ENCODE measurements at places on chromosomes 12 and 14.

DNA sequence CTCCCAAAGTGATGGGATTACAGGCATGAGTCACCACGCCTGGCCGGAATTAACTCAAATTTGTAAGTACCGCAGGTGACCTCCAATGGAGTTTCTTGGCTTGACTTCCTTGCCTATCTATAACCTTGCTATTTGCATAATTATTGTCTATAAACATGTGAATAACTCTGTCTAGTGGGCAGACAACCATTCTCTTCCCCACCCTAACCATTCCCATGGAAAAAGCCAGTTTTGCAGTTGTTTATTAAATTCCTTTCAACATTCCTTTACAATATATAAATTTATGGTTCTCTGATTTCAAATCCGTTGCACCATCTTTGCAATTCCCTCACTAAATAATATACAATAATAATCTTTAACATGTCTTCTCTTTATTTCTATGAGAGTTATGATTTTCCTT lies 61.0 kb upstream of the ZDHHC17 start:
- DNase-seq: no peak

- no peak for DNase-seq
These were observed 205.7 kb upstream of the NPAS3 start for GRCh38 chr14:32733015-32733414.

GRCh38 chr12:71190822-71191221 lies 33.0 kb upstream of the TSPAN8 start:
- no peak for DNase-seq

DNA sequence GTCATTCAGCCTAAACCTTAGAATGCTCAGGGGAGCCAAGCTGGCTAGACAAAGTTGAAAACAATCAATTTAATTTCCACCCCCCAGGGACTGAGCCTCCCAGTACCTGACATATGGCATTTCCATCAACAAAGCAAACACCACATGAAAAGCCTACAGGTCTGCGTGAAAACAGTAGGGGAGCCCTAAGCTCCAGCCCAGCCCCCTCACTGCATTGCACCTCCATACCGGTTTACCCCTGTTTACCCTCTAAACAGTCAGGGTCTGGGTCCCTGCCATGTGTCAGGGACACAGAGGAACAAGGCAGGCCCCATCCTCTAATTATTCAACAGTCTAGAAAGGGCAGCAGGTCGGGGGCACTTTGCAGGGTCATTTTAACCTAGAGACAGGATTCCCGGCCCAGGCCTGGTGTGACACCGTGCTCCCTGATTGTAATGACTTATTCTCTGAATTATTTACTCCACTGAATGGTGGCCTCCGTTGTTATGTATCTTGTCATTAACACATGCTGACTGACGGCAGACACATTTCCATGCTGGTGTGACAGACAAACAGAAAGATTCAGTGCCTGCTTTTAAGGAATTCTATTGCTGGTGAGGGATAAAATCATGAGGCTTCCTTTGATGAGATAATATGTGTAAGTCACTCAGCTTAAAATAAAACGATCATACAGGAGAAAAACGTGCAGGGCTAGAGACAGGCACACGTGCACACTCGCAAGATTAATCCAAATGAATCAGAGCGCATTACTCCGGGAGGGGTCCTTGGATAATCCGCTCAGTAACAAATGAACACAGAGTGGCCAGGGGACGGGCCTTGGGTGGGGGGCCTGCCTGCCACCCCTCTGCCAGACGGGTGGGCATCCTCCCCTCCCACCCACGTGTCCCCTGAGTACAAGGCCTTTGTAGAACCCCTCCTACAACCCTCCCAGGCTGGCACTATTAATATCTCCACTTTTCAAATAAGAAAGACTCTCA lies 23.2 kb downstream of the CCDC88C start:
- no peak for DNase-seq

GRCh38 chr14:54329082-54329695 lies 67.6 kb upstream of the CDKN3 start:
- peak; percentile 61 for DNase-seq

GRCh38 chr12:46787496-46788055 lies 38.2 kb downstream of the SLC38A4 start:
- DNase-seq: no peak

DNA sequence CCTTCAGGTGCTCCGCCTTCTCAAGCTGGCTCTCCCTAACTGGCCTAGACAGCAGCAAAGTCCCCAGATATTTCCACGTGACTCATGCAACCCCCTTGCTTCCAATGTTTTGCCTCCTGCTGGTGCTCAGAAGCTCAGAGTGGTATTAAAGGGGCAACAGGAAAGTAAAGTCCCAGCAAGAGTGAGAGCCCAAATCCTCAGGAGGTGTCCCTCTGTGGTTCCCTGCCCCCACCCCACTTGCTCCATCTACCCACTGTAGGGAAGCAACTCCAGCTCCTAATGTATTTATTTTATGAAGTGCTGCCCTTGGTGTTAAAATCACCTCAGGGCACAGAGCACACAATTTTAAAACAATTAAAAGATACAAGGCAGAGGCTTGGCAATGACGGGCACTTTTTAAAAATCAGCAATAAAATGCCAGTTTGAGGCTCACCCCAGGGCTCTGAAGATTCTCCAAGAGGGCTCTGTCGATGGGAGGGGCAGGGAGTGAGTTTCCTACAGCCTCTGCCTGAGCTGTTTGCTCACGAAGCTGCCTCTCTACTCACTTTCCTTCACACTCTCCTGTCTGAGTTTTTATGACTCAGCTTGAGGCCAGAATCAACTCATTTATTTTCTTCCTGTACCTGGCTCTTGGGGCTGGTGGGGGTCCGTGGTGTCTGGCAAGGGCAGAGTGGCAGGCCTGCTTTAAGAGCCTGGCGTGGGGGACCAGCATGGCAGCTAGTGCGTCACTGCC lies 81.9 kb upstream of the MAX start:
- no peak for DNase-seq

- DNase-seq: no peak
These were observed 62.6 kb upstream of the IGF1 start for GRCh38 chr12:102542816-102543440.

GRCh38 chr12:68611094-68611805 lies 551 bp downstream of the RAP1B start:
- peak; percentile 27 for DNase-seq

DNA sequence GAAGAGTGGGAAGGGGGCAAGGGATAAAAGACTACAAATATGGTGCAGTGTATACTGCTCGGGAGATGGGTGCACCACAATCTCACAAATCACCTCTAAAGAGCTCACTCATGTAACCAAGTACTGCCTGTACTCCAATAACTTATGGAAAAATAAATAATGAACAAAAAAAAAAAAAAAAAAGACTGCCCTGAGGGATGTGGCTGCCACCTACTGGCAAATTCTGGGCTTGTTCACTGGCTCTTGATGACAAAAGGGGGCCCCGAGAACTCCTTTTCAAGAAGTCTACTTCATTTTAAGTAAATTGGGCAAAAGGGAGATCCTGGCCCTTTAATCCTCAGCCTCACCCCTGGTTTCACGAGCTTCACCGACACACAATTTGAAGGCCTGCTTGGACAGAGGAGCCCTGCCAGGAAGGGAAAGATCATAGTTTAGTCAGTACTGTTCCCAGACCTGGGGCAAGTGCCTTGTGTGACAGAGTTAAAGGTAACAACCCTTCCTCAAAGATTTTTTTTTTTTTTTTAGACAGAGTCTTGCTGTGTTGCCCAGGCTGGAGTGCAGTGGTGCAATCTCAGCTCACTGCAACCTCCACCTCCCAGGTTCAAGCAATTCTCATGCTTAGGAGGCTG lies 26.1 kb upstream of the STAC3 start:
- DNase-seq: no peak

DNA sequence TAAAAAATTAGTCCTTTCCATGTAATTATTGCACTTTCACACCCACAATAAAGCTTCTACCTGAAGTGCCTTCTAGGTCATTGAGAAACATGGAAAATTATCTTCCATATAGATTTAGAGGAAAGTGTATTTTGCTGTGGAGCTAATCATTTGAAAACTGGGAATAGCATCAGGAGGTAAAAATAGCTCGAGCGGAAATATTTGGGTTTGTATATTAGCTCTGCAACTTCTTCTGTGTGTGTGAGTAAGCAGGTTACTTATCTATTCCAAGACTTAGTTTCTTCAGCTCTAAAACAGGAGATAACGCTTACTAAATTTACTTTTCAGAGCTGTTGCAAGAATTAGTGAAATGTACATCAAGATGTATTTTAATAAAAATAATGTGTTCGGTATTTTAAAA lies 95.0 kb upstream of the MON2 start:
- no peak for DNase-seq

DNA sequence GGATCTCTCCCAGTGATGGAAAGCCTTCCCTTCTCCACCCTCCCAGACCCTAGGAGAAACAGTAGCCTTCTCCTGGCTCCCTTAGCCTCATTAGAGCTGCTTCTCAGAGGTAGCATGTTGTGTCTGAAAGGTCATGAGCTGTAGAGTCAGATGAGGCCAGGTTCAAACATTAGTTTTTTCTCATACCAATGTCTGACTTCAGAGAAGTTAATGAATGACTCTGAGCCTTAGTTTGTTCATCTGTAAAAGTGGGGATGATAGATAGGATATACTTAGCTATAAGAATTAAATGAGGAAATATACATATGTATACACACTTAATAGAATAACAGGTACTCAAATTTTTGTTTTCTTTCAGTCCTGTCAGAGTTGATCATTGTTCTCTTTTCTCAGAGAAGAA lies 523 bp downstream of the SLC6A13 start:
- no peak for DNase-seq

DNA sequence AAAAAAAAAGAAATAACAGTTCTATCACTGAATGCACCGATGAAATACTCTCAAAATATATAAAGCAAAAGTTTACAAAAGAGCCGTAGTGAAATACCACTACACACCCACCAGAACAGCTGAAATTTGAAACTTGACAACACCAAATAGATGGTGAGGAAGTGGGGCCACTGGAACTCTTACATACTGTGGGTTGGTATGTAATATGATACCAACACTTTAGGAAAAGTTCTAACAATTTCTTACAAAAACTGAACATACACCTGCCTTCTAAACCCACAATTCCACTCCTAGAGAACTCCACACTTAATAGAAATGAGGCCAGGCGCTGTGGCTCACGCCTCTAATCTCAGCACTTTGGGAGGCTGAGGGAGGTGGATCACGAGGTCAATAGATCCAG lies 14.1 kb downstream of the EIF5 start:
- DNase-seq: no peak

DNA sequence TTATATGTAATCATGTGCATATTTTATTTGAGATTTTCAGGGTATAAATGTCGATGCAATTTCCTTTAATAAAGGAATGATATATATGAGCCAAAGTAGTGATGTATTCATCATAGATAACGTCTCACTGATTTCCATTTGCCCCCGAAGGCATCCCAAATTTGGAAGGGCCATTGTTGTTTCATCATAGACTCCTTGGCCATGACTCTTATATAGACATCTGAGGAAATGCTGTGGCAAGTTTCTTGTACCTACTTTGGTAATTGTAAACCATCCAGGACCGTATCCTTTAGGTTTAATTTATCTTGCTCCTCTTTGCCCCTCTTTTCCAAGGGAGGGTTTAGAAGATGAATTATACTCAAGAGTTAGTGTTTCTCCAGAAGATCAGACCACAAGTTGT lies 84.7 kb downstream of the SAMD4A start:
- DNase-seq: no peak

GRCh38 chr14:81434230-81434629 lies 34.1 kb upstream of the STON2 start:
- no peak for DNase-seq

DNA sequence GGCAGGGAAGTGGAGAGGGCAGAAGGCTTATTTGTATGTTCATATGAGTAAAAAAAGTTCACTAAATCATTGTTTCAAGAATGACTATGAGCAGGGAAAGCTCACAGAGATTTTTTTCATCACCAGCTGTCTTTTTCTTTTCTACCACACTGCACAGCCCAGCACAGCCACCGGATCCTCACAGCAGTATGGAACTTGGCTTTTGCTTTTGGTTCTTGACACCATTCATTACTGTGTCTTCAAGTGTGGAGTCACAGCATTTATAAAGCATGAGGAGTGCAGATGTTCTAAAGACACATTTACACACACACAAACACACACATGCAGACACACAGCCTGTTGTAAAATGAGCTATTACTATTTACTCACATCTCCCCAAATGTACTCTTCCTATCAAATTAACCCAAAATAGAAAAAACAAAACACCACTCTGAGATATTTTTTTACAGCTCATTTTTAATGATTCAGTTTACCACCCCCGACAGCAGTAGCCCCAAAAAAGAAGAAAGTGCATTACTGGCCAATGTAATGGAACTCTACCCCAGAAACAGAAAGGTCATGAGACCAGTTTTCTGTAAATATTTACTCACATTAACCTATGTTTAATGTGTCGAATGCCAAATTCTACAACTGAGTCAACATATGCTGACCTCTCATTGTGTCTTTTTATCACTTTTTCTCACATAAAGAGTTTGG lies 60.5 kb downstream of the BTG1 start:
- no peak for DNase-seq

- no peak for DNase-seq
These were observed 4.8 kb upstream of the KRT72 start for GRCh38 chr12:52606096-52606495.

DNA sequence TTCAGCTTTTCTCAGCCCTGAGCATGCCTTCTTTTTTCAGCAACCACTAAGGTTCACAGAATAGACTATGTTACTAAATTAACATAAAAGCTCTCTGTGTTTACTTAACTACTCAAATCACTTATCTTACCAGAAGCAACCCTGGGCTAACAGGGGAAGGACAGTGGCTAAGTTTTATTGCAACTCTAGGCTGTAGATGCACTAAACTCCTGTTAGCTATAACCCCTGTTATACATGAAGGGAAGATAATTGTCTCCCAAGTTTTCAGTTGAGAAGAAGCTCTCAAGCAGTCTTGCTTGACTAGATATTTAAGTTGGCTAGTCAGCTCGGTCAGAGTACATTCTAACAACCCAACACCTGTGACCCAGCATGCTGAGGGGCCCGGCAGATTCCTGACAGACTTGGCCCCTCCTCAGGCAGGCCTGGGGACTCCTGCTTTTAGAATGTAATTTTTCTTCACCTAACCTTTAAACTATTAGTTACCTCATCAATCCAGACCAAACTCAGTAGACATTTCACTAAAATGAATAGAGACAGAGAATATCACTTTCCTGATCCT lies 464.5 kb downstream of the EGLN3 start:
- DNase-seq: no peak

- no peak for DNase-seq
These were observed 17.4 kb downstream of the LGALS3 start for GRCh38 chr14:55146425-55146824.

DNA sequence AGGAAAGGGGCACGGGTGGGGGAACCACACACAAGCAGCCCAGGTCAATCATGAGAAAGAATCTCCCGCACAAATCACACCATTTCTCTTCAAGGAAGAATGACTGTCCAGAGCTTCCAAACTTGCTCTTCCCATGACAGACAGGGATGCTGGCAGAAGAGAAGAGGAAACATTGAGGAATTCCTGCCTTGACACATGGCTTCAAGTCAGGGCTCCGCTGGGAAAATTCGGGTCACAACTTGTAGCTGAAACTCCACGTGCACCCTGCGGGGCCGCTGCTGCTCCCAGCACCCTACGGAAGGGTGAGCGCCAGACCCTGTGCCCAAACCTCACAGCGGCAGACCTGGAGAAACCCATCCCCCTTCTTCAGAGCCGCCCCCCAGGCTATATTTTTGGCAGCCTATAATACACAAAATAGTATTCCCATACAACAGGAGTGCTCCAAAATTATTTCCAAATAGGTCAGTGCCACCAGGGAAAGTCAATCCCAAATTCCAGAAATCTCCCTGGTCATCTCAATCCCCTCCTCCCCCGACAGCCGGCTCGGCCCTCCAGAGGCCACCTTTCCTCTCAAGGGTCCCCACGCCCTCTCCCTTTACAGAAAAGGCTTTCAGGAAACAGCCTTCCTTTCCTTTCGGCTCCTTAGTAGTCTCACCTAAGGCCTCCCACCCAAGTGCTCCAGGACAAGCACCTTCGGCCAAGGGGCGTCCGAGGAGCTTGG lies 1.3 kb downstream of the TMEM132D start:
- no peak for DNase-seq
